T-helper 2 cell treated with Interferon-gamma antibody and Interleukin-4, amounts not matched to agents 5 μg/mL and 100 μg/mL, for 36 hours (primary cell): ENCODE measurements at places on chromosomes 7 and 10.
A peak's percentile ranks its signal among the peaks of the same experiment; 100 is the strongest.

DNA sequence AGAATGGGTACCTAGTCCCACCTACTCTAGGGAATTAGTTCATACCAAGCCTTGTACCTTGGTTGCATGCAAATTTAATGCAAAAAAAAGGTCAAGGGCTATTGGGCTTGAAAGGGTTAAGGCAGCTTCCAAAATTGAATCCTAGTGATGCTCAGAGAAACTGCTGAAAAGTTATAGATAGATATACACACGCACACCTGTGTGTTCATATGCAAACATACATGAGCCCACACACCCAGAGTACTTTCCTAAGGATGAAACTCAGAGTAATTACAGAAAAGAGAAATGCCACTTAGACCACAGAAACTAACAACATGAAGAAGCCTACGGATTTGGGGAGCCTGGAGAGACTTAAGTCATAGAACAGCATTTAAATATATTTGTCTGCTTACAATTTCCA, 1.5 kb downstream of the SLC25A13 start:
- DNase-seq, result peak; percentile 38

GRCh38 chr10:11610826-11611247, 613 bp downstream of the USP6NL start:
- no peak for DNase-seq

- no peak for DNase-seq
Observed at GRCh38 chr7:136290351-136290750, 313.2 kb upstream of the MTPN start.

- DNase-seq, result no peak
Observed at GRCh38 chr10:23217471-23217870, 25.4 kb downstream of the PTF1A start.

- no peak for DNase-seq
Observed at GRCh38 chr10:75596930-75597620, 165.7 kb downstream of the LRMDA start.

GRCh38 chr10:99368646-99369045, 39.5 kb downstream of the CNNM1 start:
- no peak for DNase-seq

DNA sequence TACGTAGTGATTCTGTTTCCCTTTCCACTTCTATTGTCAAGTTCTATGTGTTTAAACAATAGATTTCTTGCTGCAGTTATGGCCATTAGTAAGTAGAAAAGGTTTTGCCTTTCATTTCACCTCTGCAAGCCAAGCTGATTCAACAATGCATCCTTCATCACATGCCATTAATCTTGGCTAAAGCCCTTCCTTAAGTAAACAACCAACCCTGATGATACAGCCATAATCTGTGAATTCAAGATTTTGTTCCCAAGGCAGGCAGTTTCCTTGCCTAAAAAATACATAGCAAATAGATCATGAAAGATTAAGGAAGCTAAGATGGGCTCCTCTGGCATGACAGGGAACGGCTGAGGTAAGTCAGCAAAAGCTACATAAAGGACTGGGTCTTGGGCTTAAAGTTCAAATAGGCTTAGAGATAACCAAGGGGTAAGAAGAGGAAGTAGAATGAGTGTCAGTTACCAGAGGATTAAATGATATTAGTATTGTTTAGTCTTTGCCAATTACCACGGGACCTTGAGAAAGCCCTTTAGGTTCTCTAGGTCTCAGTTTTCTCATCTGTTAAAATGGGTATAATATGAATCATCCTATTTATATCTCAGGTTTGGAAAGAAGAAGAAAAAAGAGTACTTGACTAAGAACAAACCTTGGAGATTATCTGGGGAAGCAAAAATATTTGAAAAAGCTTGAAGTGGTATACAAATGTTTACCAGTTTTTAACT, 35.9 kb upstream of the ANK3 start:
- DNase-seq, result no peak

DNA sequence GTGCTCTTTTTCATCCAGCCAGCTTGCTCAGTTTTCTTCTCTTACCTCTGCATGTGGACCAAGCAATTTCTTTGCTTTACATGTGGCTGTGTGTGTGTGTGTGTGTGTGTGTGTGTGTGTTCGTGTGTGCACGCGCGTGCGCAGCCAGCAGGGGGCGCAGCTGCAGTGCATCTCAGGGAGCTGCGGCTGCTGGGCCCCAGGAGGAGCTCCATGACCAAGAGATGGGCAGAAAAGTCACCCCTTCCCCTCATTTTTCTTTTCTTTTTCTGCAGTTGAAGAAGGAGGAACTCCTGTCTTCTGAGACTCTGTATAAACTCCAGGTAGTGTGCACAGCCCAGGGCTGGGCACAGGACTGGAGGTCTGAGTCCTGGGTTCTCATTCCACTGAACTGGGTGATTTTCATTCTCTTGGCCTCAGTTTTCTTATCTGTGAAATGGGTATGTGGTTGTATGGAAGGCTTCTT, 41.8 kb downstream of the BLNK start:
- DNase-seq, result peak; percentile 51

DNA sequence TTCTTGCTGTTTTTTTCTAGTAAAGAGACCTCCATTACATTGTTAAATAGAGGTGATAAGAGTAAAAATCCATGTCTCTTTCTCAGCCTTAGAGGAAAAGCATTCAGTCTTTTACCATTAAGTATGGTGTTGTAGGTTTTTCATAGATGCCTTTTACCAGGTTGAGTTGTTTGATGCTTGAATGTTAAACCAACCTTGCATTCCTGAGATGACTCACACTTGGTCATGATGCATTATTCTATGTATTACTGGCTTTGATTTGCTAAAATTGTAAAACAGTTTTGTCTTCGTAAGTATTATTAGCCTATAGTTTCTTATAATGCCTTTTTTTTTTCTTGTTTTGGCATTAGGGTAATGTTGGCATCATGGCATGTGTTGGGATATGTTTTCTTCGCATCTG, 90.0 kb downstream of the ANKRD61 start:
- DNase-seq, result no peak

DNA sequence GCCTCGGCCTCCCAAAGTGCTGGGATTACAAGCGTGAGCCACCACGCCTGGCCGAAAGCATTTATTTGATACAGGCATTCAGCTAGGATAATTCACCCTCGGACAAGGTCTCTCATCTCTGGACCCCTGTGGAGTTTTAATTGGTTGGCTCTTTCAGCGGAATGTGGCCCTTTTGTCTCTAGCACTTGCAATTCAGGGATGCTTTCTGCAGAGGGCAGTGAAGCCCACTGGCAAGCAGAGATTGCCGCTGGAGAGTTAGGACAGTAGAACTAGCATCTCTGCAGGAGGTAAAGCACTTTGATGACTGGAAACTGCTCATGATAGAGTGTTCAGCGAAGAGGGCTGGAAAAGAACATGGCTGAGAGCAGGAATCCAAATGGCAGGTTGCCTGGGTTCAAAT, 62.0 kb downstream of the SUFU start:
- no peak for DNase-seq

GRCh38 chr7:35729061-35729783, 34.3 kb upstream of the HERPUD2 start:
- peak; percentile 66 for DNase-seq

DNA sequence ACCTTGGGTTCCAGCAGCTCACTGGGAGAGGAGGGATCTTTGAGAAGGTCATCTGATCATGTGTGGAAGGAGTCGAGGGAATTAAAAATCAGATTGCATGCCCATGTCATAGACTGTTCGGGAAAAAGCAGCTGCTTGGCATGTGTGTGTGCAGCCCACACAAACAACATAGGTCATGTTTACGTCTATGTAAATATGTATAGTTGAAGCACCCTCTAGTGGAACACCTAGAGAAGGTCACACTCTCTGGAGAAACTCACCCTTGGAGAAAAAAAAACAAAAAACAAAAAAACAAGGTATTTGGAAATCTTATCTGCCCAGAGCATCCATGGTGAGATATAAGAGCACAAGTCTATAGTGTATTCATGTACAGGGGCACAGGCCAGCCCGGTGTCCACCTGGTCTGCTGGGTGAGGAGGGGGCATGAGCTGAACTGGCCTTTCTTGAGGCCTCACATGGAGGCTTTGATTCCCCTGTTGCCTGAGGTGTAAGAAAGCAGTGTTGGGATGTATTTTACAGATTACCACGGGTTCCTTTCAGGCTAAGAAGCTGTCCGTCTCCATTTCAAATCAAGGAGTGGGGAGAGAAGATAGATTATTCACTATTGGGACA, 98.0 kb downstream of the NPY start:
- DNase-seq, result no peak

DNA sequence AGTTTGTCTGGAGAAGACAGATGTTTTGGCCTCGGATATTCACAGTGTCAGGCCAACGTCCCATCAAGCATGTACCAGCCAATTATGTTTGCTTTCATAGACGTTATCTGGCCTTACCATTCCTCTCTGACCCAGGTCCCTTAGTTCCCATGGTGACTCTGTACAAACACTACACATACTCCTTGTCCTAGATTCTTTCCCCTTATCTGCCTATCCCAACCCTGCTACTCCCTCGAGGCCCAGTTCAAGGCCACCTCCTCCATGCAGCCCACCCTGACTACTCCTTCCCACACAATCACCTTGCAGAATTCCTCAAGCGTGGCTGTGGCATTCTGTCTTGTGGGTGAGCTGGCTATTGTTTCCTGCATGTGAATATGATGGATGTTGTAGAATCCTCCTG, 155.2 kb downstream of the PRKAG2 start:
- no peak for DNase-seq

DNA sequence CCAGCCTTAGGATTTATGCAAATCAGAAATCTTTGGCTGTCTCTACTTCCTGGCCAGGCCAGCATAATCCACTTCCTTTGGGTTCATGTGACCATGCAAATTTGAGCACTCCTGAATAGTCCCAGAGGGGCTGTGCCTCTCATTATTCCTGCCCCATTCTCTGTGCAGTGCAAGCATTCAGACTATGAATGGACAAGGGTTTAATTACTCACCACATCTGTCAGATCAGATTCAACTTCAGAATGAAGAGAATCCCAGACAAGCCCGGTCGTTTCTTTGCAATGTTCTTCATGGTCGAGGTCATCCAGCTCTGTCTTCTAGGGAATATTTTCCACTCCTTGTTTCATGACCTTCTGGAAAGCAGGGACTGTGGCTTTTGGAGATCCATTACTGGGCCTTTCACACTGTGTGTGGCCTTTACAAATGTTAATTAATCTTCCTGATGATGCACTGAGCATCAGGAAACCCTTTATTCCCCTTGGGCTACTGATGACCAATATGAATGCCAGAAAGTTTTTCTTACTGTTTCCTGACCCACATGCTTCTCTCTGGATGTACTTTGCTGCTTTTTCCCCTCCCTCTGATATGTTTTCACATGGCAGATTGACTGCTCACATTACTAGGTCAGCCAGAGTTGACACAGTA, 217.6 kb upstream of the TCF7L2 start:
- DNase-seq, result no peak

DNA sequence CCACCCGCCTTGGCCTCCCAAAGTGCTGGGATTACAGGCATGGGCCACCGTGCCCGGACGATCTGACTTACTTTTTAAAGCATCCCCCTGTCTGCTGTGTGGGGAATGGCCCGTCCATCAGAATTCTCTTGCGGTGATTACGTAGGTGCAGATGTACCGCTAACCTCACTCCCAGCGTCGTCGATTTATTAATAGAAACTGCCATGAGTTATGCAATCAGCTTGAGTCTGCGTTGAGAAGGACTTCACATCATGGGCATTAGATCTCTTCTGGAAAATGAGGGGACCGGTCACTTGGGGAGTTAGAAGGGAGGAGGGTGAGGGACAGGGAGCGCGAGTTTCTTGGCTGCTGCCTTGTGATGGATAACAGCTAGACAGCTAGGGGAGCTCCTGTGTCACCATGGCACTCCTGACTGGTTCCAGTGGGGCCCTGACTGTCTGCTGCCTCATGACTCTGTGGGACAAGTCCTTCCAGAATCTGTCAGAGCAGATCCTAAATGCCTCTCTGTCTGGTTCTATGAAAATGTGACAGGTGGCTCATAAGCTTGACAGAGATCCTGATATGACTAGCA, 35.2 kb downstream of the POR start:
- DNase-seq, result no peak

GRCh38 chr10:109348324-109348723, 575.0 kb downstream of the XPNPEP1 start:
- no peak for DNase-seq

DNA sequence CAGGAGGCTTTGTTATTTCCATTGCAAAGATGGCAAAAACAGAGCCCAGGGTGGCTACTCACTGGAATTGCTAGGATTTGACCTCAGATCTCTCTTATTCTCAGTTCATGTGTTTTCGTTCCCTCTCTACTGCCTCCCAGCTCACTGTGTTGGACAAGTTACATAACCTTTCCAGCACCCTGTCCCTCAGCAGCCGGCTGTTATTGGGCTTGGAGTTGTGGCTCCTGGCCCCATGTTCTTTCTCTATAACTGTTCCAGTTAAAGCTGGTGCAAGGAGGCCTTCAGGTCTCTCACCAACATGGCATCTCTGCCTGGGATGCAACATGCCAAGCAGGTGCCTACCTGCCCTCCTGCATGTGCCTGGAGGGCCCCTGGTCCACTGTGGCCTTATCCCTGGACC, 56.8 kb downstream of the LRRC18 start:
- DNase-seq, result no peak

GRCh38 chr7:37359662-37360444, 88.8 kb downstream of the ELMO1 start:
- DNase-seq, result no peak

GRCh38 chr7:28570113-28570969, 158.0 kb downstream of the CREB5 start:
- DNase-seq, result no peak
